ENCODE measurements at places on chromosomes 1 and 21. TPM values are rescaled to one million over a fixed set of nuclear protein-coding genes. Genes with fewer than 3 reads are reported as not detected.

Gene OR6N1
- not detected for total RNA-seq

GRCh38 chr1:30877205-30877912, 31.2 kb downstream of the SDC3 start:
- no peak for DNase-seq

DNA sequence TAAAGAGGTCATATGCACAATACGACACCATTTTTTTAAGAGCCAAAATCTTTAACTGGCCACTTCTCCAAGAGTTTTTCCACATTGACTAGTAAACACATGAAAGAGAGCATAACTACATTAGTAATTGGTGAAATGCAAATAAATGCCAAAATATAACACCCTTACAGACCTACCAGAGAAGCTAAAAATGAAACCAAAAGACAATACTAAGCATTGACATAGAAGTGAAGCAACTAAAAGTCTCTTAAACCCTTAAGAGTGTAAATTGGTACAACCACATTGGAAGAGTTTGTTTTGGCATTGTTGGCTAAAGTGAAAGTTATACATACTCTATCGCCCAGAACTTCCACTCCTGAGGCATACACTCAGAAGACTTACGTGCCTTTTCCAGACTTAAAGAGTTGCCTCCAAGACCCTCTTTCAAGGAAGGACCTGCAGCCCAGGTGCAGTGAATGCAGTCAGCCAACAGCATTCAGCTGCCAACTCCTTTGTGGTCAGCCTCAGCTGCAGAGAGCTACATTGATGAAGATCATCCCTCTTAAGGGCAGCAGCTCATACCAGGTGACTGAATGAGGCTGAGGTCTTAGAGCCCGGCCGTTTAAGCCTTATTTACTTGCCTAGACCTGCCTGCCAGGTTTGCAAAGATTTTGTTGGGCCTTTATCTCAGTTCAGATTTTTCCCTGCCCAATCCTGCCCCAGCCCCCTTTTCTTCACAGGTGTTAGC, 839.1 kb upstream of the ADGRL2 start:
- no peak for DNase-seq

GRCh38 chr1:2237773-2238172, 9.7 kb downstream of the SKI start:
- no peak for DNase-seq

DNA sequence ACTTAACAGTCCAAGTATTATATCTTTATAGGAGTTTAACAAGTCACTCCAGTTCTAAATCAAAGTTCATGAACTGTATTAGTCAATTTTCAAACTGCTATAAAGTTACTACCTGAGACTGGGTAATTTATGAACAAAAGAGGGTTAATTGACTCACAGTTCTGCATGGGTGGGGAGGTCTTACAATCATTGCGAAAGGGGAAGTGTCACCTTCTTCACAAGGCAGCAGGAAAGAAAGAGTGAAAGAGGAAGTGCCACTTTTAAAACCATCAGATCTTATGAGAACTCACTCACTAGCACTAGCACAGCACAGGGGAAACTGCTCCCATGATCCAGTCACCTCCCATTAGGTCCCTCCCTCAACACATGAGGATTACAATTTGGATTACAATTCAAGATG, 70.0 kb downstream of the CLCA4 start:
- DNase-seq = no peak

GRCh38 chr1:118986555-118987467, 1.3 kb downstream of the TBX15 start:
- DNase-seq = no peak

- no peak for DNase-seq
Observed at GRCh38 chr1:226357416-226357815, 48.5 kb upstream of the LIN9 start.

GRCh38 chr1:205172729-205173366, 38.7 kb downstream of the DSTYK start:
- DNase-seq = no peak
